ENCODE measurements at places on chromosomes 1 and 21.

- no peak for DNase-seq
Measured at GRCh38 chr1:27348861-27349783, 7.3 kb downstream of the SYTL1 start.

- no peak for DNase-seq
Measured at GRCh38 chr21:26011292-26011940, 159.2 kb downstream of the APP start.

- DNase-seq: no peak
Measured at GRCh38 chr1:192160196-192160595, 1.9 kb downstream of the RGS18 start.

DNA sequence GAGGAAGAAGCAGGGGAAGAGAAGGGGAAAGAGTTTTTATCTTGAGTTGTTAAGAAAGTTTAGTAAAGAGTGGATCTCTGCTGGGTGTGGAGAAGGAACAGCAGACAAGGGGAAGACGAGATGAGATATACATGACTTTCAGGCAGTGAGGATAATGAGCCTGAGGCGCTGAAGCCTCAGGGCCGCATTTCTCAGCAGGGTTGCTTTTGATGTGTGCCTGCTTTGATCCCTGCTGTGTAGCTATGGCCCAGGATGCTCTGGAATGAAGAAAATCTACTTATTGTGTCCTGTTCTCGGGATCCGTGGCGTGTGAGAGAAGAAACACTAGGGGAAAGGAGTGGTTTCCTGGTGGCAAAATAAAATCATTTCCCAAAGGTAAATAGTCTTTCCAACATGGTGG lies 15.1 kb upstream of the RPE65 start:
- DNase-seq: no peak

GRCh38 chr1:236151739-236152424 lies 9.5 kb downstream of the GPR137B start:
- no peak for DNase-seq

DNA sequence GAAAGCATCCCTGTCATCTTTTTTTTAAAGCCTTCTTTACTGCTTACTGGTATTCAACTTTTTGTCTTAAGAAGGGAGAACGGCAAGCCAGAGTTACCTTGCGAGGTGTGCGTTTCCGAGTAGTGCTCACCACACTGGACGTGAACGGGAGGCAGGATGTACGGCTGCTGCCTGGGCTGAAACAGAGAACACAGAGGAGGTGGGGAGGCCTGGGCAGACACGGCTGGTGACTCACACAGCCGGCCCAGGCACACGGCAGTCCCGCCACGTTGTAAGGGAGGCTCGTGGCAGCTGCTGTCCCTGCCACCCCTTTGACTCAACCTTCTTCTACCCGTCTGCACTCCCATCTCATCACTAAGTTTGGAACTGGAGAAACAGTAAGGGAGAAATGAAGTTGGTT lies 105.8 kb downstream of the SMYD2 start:
- DNase-seq: no peak

- DNase-seq: peak; percentile 39
Measured at GRCh38 chr1:177106614-177107365, 57.7 kb downstream of the ASTN1 start.

GRCh38 chr1:114345930-114346479 lies 165.0 kb downstream of the TRIM33 start:
- DNase-seq: no peak

GRCh38 chr1:51518033-51518585 lies 957 bp downstream of the EPS15 start:
- peak; percentile 20 for DNase-seq

DNA sequence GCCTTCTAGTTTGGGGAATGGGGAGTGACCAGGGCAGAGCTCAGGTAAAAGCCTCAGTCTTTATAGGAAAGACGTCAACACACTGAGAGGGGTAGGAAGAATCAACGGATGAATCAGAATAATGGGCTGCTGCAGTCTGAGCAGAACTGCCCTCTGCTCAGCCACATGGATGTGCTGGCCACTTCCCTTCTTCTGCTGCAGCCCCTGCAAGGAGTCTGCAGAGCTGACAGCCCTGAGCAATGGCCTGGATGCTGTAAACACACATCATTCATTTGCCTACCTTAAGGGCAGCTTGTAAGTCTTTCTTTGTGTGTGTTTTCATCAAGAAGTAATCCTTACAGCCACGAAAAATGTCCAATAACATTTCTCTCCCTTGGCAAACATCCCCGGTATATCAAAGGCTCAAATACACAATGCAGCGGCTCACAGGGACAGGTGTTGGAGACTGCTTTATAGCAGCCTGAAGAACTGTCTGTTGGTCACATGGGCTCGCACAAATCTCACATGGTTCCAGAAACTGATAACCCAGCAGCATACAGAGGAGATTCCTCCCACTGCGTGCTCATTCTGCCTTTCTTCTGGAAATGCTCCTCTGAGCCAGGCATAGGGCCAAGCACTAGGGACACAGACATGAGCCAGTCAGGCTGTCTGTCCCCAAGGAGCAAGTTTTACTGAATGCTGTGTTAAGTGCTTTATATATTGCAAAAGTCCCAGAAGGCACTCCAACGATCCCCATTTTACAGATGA lies 110.1 kb downstream of the HMGB4 start:
- no peak for DNase-seq

DNA sequence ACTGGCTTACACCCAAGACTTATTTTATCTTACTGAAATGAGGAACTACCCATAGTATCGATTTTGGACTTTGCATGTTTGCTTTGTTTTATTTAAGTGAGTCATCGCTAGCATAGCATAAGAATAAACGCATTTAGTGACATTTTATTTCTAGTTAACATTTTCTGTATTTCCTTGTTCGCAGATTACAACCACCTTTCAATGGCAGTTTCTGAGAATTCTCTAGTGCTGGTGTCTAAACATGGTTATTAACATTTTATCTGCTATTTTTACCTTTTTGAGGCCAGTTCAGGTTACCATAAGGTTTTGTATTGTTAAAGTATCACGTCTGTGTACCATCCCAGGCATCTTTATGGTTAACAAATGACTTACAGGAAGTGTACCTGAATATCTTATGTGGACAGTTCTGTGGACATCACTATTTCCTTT lies 24.5 kb downstream of the EEIG2 start:
- no peak for DNase-seq

DNA sequence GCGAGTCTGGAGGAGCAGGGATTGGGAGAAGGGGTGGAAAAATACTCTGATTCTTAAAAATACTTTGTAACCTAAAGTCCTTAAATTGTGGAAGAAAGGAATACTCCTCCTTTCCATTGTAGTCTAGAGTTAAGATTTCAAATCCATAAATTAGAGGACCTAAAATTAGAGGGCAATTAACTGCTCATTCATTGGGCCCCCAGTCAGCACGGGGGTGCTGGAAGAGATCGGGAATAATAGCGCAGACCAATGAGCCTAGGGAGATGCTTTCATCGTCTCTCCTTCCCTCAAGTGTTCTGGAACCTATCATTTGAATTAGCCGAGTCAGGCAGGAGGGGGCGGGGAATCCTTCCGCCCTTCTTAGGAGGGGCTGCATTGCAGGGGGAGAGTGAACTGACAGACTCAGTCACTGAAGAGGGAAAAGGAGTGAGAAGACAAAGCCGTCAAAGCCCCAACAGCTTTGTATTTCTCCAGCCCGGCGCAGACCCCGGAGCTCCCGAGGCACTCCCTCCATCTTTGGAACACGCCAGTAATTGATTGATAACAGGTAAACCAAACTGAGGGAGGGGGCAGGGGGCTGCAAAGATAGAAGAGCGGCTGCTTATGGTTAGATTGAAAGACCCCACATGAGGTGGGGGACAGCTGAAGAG lies at the start of gene MLLT11:
Gene MLLT11, plus strand, starts transcription at position 391 of the 650 bp plus-strand sequence. CDS start 6,828 bp downstream, outside the sequence.
- peak; percentile 61 for DNase-seq

GRCh38 chr1:63835128-63835527 lies 61.3 kb downstream of the ROR1 start:
- DNase-seq: no peak

DNA sequence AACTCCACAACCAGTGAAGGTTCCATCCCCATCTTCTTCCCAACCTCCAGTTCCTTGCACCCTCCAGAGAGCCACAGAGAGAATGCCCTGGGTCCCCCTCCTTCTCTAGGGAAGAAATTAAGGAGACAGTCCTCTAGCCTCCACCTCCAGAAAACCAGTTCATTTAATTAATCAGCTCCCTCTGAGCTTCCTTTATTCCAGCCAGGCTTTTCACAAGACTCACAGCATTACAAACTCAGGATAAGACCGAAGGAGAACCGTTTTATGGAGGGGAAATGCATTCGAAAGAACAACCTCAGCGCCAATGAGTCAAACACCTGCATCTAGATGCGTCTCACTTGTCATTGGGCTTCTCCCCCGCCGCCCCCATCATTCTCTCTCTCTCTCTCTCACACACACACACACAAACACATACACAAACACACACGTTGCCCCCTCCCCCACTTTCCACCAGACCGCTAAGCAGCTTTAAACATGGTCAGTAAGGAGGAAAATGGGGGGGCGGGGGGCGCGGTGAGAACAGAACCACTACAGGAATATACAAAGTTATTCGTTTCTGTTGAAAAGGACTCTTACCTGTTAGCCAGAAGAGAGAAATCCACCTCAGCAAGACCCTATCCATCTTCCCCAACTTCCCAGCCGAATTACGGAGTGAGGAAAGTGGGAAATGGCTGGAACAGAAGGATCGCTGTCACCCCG lies 544 bp downstream of the ILDR2 start:
- no peak for DNase-seq

DNA sequence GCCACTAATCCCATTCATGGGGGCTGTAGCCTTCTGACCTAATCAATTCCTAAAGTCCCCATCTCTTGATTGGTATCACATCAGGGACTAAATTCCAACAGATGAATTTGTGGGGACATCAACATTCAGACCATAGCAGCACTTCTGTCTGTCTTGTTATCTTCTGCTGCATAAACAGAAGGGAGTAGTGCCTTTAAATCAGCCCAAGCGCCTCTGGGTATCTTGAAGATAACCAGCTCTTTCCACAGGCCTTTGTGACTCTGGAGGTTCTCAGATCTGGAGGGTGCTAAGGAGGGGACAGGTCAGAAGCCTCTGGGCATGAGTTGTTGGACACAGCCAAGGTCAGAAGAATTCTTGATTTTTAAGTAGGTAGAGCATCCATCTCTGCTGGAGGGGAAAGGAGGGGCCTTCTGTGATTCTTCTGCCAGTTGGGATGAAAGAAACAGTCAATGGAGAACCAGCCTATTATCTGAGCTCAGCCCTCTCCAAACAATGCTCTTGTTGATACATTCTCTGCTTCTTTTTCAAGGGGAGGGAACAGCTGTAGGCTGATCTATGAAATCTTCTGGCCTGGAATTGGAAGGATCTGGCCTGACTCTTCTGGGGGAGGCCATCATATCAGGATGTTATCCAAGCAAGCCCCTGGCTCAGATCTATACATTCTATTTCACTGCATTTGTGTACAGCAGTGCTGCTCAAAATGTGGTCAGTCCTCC lies 31.3 kb upstream of the LRIG2 start:
- DNase-seq: no peak

DNA sequence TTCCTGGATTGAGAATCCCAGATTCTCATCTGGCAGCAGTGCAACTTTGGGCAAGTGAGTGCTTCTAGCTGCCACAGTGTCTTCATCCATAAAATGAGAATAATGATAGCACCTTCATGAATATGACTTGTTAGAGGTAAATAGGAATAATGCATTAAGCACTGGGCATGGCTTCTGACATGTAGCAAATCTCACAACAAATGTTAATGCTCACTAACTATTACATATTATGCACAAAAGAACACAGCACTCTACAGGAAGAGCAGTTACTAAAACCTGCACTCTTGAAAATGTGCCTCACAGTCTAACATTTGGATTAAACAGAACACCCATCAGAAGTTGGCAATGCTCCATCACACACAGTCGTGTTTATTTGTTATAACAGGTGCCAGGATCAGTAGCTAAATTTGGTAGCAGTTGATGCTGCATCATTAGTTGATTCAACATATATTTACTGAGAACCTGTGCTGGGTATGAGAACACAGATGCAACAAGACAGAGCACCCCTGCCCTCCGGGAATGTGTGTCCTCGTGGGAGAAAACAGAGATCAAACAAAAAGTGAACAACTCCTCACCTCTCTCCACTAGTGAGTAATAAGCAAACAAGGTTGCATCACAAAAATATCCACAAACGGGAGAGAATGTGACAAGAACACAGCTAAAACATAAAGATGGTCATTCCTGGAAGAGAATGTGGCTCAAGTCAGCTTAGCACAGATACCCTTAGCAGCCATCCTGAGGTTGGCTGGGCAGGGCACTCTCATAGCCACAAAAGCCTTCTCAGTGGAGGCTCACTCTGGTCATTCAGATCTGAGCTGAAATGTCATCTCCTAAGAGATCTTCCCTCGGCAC lies 26.2 kb upstream of the LBR start:
- peak; percentile 98 for DNase-seq

- no peak for DNase-seq
Measured at GRCh38 chr1:27551170-27551952, 52.6 kb downstream of the AHDC1 start.

- no peak for DNase-seq
Measured at GRCh38 chr1:34263406-34263805, 86.7 kb downstream of the C1orf94 start.

DNA sequence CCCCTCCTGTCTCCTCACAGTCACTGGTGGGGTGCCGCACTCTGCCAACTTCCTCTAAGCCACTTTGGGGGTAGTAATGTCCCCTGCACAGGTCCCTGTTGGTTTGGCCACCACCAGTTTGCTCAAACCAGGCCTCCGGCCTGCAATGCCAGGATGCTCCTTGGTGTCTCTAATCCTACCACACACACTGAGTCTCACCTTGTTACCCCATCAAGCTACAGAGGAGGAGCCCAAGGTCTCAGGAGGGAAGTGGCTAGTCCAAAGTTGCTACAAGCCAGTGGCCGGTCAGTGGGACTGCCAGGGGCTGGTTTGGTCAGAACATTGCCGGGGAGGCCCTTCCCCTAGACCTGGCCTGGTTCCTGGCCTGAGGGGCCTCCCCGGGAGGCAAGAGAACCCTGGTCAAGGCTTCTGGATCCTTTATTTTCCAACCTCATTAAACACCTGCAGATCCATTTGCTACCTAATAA lies 21.5 kb upstream of the LRP8 start:
- DNase-seq: no peak
